ENCODE measurements at places on chromosomes 16 and 17. TPM values are rescaled to one million over a fixed set of nuclear protein-coding genes. Genes with fewer than 3 reads are reported as not detected.

Gene TPSAB1
- total RNA-seq: 10.7 TPM

Gene HES7
- not detected for total RNA-seq

Gene ACSM2A
- not detected for total RNA-seq

Gene KRTAP4-3
- not detected for total RNA-seq

Gene CCL13
- total RNA-seq: 5.1 TPM

DNA sequence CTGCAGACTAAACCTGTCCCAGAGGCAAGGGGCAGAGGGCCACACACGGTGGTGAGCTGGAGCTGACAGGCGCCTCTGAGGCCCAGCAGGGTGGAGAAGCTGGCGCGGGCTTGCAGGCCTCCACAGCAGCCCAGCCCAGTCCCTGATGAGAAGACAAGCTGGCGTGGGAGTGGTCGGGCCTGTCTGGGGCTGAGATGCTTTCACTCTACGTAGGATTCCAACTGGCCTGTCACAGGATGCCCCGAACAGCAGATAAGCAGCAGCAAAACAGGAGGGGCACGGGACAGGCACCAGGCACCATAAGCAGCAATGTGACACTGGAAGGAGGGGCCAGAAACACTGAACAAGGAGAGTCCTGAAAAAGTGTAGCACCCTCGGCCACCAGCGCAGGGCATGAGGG lies 40.1 kb downstream of the PEMT start:
- no peak for DNase-seq

DNA sequence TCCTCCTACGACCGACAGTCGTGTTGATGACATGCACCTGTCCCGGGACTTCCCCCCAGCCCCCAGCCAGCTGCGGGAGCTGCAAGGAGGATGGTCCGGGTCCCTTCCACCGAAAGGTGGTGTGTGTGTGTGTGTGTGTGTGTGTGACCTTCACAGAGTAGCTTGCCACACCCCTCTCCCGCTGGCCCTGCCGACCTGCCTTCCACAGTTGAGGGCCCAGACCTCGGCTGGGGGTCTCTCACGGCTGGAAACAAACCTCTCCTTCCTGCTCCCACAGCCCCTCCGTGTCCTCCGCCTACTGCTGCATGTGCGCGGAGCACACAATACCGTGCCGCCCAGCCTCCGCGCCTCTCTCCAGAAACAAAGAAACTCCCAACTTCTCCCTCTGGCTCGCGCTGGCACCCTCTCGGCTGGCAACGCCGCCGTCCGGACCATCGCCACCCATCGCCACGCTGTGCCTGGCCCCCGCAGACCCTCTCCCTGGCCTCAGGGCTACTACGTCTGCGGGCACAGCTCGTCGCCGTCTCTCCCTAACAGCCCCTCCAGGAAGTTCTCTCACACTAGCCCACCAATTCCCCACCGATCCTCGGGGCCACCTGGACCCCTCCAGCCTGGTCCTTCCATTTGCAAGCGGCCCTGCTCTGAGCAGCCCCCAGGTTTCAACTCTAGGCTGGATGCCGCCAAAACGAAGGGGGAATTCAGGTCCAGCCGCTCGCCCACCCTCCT lies 81.2 kb downstream of the TIMM22 start:
- no peak for DNase-seq

GRCh38 chr17:63116967-63117830 lies 151.2 kb downstream of the TANC2 start:
- no peak for DNase-seq

DNA sequence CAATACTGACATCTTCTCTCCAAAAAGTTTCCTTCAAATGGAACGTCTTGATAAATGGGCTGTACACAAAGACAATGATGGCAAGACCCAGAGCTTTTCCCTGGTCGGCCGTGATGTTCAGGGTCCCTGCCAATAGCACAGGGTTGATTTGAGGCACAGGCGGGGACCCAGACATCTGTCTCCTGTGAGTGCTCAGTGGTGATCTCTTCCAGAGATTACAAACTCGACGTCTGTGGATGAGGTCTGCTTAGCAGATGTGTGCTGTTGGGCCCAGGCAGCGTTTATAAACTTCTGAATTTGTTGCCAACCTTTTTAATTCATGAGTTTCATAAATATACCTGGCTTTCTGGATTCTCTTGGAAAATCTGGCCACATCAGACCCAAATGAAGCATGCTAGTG lies 14.9 kb downstream of the CPPED1 start:
- DNase-seq: no peak

- DNase-seq: peak; percentile 59
These were observed 16.5 kb downstream of the CD300LB start for GRCh38 chr17:74514632-74515334.

- DNase-seq: no peak
These were observed 11.8 kb downstream of the STXBP4 start for GRCh38 chr17:54980375-54980774.

GRCh38 chr17:31715446-31715845 lies 143.6 kb downstream of the COPRS start:
- no peak for DNase-seq

GRCh38 chr17:28643983-28644786 lies 773 bp downstream of the BLTP2 start:
- DNase-seq: no peak

DNA sequence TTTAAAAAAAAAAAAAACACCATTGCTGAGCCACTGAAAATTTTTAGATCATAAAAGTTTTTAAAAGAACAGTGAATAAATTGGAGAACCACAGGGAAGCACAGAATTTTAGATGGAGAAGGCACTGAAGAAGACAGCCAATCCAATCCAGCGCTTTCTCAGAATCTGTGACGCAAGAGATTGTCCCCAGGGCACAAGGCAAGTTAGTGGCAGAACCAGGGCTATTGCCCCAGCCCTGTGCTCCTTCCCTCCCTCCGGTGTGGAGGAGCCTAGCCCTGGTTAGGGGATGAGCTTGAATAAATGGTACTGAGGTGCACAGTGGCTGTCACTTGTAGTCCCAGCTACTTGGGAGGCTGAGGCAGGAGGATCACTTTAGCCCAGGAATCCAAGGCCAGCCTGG lies 108.3 kb downstream of the ZNF423 start:
- DNase-seq: no peak

- no peak for DNase-seq
These were observed 2.5 kb upstream of the IGF2BP1 start for GRCh38 chr17:48994549-48995303.

DNA sequence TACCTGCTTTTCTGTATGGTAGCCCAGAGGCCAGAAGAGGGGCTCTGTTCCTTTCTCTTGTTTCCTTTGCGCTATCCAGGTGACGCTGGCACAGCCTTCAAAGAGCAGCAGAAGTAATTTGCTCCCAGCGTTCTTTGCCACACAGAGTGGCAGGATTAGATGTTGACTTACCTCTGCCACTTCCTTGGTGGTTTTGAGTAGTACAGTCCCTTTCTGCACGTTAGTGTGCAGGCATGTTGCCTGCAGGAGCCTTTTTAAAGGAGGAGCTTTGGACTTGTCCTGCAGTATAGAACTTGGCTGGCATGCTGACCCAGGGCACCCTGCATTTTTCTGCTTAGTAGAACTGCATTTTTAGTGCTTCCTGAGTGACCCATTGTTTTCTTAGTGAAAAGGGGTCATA lies at the start of gene ABCC11:
Gene ABCC11 (minus strand): TSS at position 229 of the 400 bp plus-strand sequence. CDS start 15,618 bp downstream, outside the sequence.
- DNase-seq: no peak

DNA sequence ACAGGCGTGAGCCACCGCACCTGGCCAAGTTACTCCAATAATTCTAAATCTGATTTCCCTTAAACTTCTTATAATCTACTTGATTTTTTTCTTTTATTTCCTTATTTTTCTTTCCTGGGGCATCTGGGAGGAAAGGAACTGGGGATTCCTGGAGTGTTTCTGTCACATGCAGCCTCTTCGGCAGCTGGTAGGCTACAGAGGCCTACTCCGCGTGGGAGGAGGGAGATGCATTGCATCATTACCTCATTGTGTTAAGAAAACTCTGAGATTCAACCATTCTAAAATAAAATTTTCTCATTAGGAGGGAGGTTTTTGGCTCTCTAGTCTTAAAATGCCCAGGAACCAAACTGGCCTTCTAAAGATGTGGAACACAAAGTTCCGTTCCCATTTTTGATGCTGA lies 64.0 kb downstream of the SOX9 start:
- no peak for DNase-seq

- DNase-seq: no peak
These were observed 21.4 kb downstream of the SERPINF1 start for GRCh38 chr17:1783271-1783670.

- DNase-seq: no peak
These were observed 36.5 kb downstream of the TRARG1 start for GRCh38 chr17:1315891-1316403.

DNA sequence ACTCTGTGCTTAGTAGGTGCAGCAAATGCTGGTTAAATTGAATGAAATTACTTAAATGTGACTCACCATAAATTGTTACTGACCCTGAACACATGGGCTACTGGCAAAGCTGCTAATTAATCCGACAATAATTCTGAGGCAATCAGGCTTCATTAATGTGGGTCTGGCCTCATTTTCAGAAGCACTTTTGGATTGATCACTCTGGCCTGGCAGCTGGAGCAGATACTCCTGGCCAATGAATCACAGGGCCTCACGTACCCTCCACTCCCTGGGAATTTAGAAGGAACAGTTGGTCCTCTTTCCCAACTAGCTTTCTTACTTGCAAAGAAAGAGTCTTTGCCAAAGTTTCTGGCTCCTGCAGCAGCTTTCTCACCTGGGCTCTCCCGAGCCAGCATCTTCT lies 162.0 kb upstream of the ZKSCAN2 start:
- no peak for DNase-seq
